IMR-90 (cell line): ENCODE measurements at places on chromosomes 12 and 14. TPM values are rescaled to one million over a fixed set of nuclear protein-coding genes. Genes with fewer than 3 reads are reported as not detected.

DNA sequence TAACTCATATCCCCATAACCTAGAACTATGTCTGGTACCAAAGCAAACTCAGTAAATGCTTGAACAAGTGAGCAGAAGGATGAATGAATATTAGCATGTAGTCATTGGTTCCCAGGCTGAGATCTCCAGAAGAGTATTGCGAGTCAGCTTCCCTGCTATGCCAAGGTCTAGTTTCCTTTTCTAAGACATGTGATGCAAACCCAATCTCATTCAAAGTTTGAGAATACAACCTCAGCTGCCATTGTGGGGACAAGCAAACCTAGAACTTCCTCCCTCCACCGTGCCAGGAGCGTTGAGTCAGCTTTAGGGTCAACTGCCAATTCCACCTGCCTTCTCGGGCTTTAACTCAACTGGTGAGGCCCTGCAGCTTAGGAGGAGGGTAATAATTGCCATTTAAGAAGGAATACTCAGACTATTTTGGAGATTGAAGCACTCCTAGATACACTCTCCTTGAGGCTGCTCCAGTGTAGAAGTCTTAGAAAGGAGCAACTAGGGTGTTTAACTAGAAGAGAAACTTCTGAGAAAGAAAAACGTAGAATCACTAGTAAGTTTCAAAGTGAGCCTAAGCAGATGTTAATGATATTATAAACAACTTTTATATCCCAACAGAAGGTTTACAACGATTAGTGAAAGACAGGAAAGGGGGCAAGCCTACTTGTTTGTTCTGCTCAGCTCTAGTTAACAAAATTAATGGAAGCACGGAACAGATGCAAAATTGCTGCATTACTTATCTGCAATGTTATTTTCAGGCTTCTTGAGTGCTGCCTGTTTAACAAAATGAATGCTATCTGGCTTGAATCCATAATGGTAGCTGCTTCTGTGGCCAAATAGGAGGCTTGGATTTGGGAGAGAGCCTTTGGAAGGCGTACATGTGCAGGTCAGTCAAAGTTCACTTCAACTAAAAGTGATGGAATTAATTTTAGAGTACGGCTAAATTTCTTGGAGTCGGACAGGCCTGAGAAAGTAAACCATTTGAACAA, 96.9 kb downstream of the HELB start:
- no peaks in the 10 kb centered on the region for H3K36me3 ChIP-seq
- no peaks in the 10 kb centered on the region for H3K27me3 ChIP-seq
- no peak overlapping the region for H3K27ac ChIP-seq

GRCh38 chr12:65327207-65328076, 49.0 kb downstream of the MSRB3 start:
- peak overlapping the region; percentile 93; the same call in 1 of the 2 replicates for H3K27ac ChIP-seq
- peak; percentile 91 for DNase-seq
- peaks cover 8% of the 10 kb centered on the region for H3K36me3 ChIP-seq
- no peak overlapping the region for H3K4me3 ChIP-seq

The SIX6 gene
- not detected in 2 replicates for total RNA-seq

DNA sequence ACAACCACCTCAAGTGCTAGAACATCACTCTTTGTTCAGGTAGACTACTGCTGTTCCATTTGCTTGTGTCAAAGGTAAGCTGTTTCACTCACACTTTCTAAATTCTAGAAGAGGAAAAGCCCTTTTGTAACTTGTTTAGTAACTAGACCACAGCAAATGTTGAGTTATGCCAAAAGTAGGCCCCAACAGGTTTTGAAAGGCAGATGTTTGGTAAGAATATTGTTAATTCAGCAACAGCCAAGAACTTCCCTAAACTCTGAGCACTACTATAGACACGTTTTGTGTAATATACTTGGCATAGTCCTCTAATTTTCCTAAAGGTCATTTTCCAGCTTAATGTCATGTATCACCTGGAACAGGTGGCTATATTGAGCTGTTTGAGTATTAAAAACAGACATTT, 79.0 kb downstream of the DCAF5 start:
- peaks cover 17% of the 10 kb centered on the region for H3K36me3 ChIP-seq
- H3K27me3 ChIP-seq, result no peaks in the 10 kb centered on the region
- DNase-seq, result no peak
- H3K27ac ChIP-seq, result no peak overlapping the region
- H3K4me1 ChIP-seq, result peaks cover 14% of the 10 kb centered on the region
- no peak overlapping the region for H3K4me3 ChIP-seq

The OR6C2 gene
- total RNA-seq, result not detected in 2 replicates

- no peaks in the 10 kb centered on the region for H3K4me1 ChIP-seq
- H3K27me3 ChIP-seq, result no peaks in the 10 kb centered on the region
- no peak overlapping the region for H3K27ac ChIP-seq
These were observed 213.2 kb upstream of the NOS1 start for GRCh38 chr12:117574655-117575054.

DNA sequence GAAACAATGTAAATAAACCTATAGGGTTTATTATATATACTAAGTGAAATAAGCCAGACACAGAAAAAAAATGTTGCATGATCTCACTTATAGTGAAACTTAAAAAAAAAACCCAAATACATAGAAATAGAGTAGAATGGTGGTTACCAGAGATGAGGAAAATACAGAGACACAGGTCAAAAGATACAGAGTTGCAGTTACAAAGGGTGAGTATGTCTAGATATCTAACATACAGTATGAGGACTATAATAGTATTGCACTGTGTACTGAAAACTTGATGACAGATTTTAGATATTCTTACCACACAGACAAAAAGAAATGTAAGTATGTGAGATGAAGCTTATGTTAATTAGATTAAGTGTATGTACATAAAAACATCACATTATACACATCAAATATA, 28.1 kb downstream of the CLEC2D start:
- H3K27me3 ChIP-seq, result no peaks in the 10 kb centered on the region
- peaks cover 1% of the 10 kb centered on the region; the same call in 1 of the 2 replicates for H3K4me1 ChIP-seq
- DNase-seq, result no peak
- H3K36me3 ChIP-seq, result peaks cover 4% of the 10 kb centered on the region; the same call in 1 of the 2 replicates
- H3K4me3 ChIP-seq, result no peak overlapping the region

GRCh38 chr14:91872517-91873470, 5.5 kb upstream of the TC2N start:
- no peaks in the 10 kb centered on the region for H3K27me3 ChIP-seq
- peak; percentile 83 for DNase-seq
- H3K4me3 ChIP-seq, result no peak overlapping the region
- peaks cover 48% of the 10 kb centered on the region for H3K36me3 ChIP-seq
- peaks cover 19% of the 10 kb centered on the region for H3K4me1 ChIP-seq
- H3K27ac ChIP-seq, result peak overlapping the region; percentile 7; the same call in 1 of the 2 replicates

- H3K27me3 ChIP-seq, result no peaks in the 10 kb centered on the region
- H3K4me1 ChIP-seq, result peaks cover 9% of the 10 kb centered on the region
- peaks cover 3% of the 10 kb centered on the region; the same call in 1 of the 2 replicates for H3K36me3 ChIP-seq
These were observed 1.2 kb downstream of the SRGAP1 start for GRCh38 chr12:63845726-63846125.

DNA sequence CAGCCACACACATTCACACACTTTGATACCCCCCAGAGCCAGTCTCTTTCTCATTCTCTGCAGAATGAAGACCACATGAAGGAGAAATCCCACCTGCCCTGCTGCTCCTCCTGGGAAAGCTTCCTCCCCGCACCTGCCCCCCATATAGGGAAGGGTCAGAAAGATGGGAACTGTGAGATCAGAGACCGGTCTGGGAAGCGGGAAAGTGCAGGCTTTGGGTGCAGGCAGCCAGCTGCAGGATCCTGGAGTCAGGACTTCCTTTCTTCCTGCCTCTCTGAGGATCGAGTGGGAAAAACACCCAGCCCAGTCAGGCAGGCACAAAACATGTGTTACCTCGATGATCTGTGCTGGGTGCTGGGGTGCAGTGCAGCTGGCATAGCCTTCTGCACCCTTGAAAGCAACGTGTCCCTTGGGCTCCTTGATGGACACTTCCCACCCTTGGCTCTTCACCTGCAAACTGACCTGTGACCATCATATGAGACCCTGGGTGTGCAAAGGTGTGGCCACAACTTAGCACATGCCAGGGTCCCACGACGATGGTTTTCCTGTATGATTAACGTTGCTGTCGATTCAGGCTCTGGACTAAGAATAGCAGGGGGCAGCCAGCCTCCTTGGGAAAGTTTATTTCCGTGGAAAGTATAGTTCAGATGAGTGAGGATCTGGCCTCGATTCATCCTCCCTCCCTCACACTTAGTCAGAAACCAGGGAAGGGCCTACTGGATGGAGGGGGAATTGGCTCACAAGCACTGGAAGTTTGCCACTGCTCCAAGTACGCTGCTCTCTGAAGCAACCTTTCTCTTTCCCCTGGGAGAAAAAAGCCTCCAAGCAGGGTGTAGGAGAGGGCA, 105.4 kb upstream of the MED13L start:
- H3K4me3 ChIP-seq, result no peak overlapping the region
- no peaks in the 10 kb centered on the region for H3K36me3 ChIP-seq
- H3K27ac ChIP-seq, result peak overlapping the region; percentile 95

The PFKM gene
- 77.5 and 82.6 TPM in 2 replicates for total RNA-seq

DNA sequence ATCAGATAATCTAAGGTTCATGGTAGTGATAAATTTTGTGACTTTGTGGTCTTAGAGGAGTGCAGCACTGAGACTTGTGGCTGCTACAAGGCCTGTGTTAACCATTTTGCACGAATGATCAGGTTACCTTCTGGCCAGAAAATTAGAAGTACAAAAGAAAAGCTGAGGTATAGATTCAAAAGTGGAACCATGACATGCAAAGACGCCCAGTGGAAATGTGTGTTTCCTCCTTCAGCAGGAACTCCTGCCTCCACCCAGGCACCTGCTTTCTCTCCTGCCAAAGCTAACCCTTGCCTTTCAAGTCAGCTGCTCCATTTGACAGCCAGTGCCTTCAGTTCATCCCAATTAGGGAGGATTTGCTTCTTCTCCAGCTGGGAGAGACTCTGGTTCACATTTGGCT, 10.1 kb downstream of the PDE6H start:
- DNase-seq, result no peak
- H3K27ac ChIP-seq, result peak overlapping the region; percentile 69; the same call in 1 of the 2 replicates
- H3K27me3 ChIP-seq, result peaks cover 3% of the 10 kb centered on the region; the same call in 1 of the 2 replicates
- H3K4me3 ChIP-seq, result no peak overlapping the region

- H3K27ac ChIP-seq, result no peak overlapping the region
- no peaks in the 10 kb centered on the region for H3K4me1 ChIP-seq
- no peaks in the 10 kb centered on the region for H3K36me3 ChIP-seq
These were observed 26.0 kb downstream of the GPR65 start for GRCh38 chr14:88030892-88031291.

DNA sequence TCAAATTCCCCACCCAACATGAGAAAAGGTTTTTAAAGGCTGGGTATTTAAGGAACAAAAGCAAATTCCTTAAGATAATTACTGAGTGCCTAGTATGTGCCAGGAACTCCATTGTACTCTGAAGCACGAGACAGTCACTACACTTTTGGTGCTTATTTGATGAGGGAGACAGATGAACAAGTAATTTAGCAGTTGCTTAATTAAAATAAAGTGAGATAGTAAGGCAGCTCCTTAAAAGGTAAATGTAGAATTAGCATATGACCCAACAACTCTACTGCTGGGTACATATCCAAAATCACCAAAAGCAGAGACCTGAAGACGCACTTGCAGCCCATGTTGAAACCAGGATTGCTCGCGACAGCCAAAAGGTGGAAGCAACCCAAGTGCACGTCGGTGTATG, 21.3 kb downstream of the POLE start:
- peaks cover 54% of the 10 kb centered on the region for H3K36me3 ChIP-seq
- H3K4me1 ChIP-seq, result no peaks in the 10 kb centered on the region
- H3K27me3 ChIP-seq, result no peaks in the 10 kb centered on the region
- DNase-seq, result no peak

The PXN gene
- total RNA-seq, result 33.9 and 46.6 TPM in 2 replicates

GRCh38 chr14:72236629-72237028, 304.4 kb downstream of the RGS6 start:
- H3K4me3 ChIP-seq, result no peak overlapping the region
- DNase-seq, result no peak
- no peaks in the 10 kb centered on the region for H3K4me1 ChIP-seq
- no peaks in the 10 kb centered on the region for H3K36me3 ChIP-seq
- no peaks in the 10 kb centered on the region for H3K27me3 ChIP-seq
- H3K27ac ChIP-seq, result no peak overlapping the region

- H3K4me1 ChIP-seq, result no peaks in the 10 kb centered on the region
- no peak for DNase-seq
- peaks cover 5% of the 10 kb centered on the region; the same call in 1 of the 2 replicates for H3K27me3 ChIP-seq
- no peak overlapping the region for H3K4me3 ChIP-seq
These were observed 146.8 kb upstream of the EGLN3 start for GRCh38 chr14:34097644-34098043.

GRCh38 chr14:64944041-64944440, 1.5 kb upstream of the GPX2 start:
- no peak overlapping the region for H3K27ac ChIP-seq
- no peak overlapping the region for H3K4me3 ChIP-seq
- peaks cover 21% of the 10 kb centered on the region for H3K36me3 ChIP-seq
- DNase-seq, result no peak
- no peaks in the 10 kb centered on the region for H3K27me3 ChIP-seq
- H3K4me1 ChIP-seq, result no peaks in the 10 kb centered on the region

GRCh38 chr12:32568228-32568627, 110.9 kb upstream of the DNM1L start:
- H3K4me3 ChIP-seq, result no peak overlapping the region
- peaks cover 6% of the 10 kb centered on the region for H3K36me3 ChIP-seq
- peaks cover 15% of the 10 kb centered on the region for H3K4me1 ChIP-seq
- no peak overlapping the region for H3K27ac ChIP-seq

- no peaks in the 10 kb centered on the region for H3K27me3 ChIP-seq
- no peak overlapping the region for H3K4me3 ChIP-seq
- H3K4me1 ChIP-seq, result no peaks in the 10 kb centered on the region
- DNase-seq, result no peak
- H3K27ac ChIP-seq, result no peak overlapping the region
- H3K36me3 ChIP-seq, result peaks cover 44% of the 10 kb centered on the region
These were observed 37.3 kb upstream of the DIP2B start for GRCh38 chr12:50467439-50467838.

The HCAR1 gene
- under 0.01 TPM in 1 of 2 replicates, not detected in the other for total RNA-seq

The CPNE6 gene
- not detected in 2 replicates for total RNA-seq

DNA sequence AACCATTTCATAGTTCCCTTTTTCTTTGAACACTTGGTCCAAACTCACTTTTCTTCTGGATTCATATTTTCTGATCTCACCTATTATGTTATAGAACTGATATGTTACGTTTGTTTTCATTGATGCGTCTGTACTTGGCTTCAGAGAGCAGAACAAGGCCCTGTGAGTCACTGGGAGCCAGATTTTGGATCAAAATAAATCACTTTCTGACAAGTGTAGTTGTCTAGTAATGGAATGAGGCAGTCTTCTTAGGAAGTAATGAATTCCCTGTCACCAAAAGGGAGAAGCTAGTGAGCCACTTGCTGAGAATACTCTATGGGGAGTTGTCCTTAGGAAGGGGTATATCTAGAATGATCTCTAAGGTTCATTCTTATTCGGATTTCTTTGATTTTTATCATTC, 10.2 kb downstream of the BICD1 start:
- H3K4me3 ChIP-seq, result no peak overlapping the region
- peak overlapping the region; percentile 56 for H3K27ac ChIP-seq
- H3K36me3 ChIP-seq, result peaks cover 3% of the 10 kb centered on the region; the same call in 1 of the 2 replicates
- DNase-seq, result peak; percentile 65
- H3K4me1 ChIP-seq, result peaks cover 17% of the 10 kb centered on the region
- H3K27me3 ChIP-seq, result no peaks in the 10 kb centered on the region

- no peak overlapping the region for H3K4me3 ChIP-seq
- H3K4me1 ChIP-seq, result no peaks in the 10 kb centered on the region
- no peak for DNase-seq
- no peaks in the 10 kb centered on the region for H3K36me3 ChIP-seq
- no peaks in the 10 kb centered on the region for H3K27me3 ChIP-seq
These were observed 348.0 kb downstream of the SEC23A start for GRCh38 chr14:38755036-38755435.
